HFF-Myc (cell line): ENCODE measurements at places on chromosomes 1 and 21.

- no peak for DNase-seq
Measured at GRCh38 chr1:196407358-196408051, 200.7 kb downstream of the KCNT2 start.

DNA sequence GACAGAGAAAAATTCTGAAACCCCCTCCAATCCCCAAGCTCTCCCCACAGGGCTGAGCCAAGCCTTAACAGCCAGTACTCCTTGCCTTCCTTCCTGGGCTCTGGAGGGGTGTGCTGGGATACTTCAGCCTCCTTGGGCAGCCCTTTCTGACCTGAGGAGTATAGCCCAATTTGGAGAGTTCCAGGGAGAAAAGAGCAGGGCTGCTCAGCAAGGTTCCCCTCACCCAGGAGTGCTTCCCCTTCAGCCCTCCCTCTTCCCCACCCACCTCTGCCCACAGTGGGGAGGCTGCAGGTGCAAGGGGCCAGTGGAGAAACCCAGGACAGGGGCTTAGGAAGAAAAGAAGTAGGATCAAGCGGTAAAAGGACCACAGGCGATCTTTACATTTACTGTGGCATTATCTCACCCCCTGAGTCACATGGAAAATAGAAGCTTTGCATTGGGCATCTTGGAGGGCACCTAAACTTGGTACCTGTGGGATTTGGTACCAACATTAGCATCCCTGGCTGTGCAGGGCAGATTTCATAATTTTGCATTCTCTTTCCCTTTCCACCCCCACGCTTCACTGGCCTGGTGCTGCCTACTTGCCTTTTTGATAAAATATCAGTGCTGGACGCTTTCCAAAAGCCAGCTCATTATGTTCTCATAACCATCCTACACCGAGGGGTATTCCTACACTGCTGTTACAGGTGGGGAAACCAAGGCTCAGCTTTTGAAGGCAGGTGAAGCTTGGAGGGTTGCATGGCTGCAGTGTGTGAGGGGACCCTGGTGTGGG lies 2.8 kb upstream of the ADORA1 start:
- DNase-seq = no peak

DNA sequence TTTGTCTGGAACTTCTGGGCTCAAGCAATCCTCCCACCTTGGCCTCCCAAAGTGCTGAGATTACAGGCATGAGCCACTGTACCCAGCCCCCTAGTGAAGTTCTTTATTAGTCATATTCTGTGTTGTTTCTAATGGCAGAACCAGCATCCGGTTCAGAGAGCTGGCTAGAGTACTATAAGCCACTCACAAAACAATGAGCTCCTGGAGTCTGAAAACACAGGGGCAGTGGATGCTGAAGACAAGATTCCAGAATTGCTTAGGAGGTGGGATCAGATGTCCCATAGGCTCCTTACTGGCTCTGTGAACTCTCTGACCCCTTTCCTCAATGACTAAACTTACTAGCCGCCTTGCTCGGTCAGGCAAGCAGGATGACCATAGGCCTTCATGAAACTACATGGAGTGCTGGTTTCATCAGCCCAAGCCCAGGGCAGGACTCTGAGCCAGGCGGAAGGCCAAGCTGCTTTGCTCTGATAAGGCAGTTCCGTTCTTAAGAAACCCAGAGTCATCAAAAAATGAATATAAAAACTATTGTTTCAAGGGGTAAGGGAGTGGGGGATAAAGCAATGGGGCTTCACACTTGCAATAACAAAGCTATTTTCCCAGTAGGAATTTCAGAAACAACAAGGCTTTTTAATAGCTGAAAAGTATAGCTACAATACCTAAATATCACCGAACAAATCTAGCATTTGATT lies 8.1 kb downstream of the MTHFR start:
- DNase-seq = no peak

DNA sequence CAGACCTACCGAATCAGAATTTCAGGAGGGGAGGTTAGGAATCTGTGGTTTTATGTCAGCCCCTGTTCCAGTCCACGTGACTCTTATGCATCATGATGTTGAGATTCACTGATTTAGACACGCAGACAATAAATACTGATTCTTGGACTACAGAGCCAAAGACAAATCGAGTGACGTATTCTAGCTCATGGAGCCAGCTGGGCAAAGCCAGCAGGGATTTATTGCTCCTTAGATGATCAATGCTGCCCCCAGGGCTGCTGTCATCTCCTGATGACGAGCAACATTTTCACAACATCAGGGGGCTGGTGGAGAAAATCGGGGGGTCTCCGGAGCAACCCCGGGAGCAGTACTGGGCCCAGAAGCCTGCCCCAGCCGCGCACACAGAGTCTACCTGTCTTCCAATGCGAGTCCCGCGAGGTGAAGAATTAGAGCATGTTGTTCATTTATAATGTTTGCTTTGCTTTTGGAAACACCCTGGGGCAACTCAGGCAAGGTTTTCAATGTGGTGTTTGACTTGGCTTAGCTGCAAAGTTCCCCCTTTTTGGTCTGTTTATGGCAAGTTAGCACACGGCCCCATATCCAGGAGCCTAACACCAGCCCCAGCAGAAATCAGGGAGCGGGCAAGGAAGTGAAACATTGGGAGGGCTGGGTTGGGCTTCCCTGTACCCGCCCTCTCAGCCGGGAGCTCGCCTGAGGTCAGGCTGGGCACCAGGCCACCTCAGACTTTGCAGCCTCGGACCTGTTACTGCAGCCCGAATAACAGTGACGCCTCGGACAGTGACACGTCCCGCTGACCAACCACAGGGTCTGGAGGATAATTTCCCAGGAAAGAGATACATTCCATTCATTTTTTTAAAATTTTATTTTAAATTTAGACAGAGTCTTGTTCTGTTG lies 19.9 kb upstream of the CLDN14 start:
- DNase-seq = no peak

- no peak for DNase-seq
Measured at GRCh38 chr1:109932679-109933078, 22.0 kb downstream of the CSF1 start.

GRCh38 chr21:41707231-41707959 lies 59.5 kb downstream of the RIPK4 start:
- DNase-seq = no peak

DNA sequence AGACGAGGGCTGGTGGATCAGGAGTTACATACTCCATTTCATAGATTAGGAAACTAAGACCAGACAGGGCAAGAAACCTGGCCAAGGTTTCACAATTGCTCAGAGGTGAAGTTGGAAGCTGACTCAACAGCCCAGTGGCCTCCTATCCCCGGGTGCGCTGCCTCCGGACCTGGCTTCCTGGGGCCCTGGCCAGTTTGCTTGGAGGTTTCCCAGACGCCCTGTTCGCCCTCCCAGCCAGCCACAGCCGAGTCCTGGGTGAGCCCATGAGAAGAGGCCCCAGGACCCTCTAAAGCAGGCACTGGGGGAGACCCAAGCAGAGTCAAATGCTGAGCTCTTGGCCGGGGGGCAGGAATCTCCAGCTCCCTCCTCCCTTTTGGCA lies 180.1 kb downstream of the ZBTB18 start:
- no peak for DNase-seq

DNA sequence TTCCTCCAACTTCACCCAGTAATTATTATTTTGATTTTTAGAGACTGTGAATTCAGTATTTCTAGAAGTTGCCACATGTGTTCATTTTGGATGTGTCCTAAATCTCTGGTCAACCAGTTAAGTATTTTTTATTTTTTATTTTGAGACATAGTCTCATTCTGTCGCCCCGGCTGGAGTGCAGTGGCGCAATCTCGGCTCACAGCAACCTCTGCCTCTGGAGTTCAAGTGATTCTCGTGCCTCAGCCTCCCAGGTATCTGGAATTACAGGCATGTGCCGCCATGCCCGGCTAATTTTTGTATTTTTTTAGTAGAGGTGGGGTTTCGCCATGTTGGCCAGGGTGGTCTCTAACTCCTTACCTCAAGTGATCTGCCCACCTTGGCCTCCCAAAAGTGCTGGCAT lies 8.0 kb downstream of the MACF1 start:
- no peak for DNase-seq

- DNase-seq = peak; percentile 5
Measured at GRCh38 chr1:235270625-235271024, 57.4 kb downstream of the ARID4B start.

DNA sequence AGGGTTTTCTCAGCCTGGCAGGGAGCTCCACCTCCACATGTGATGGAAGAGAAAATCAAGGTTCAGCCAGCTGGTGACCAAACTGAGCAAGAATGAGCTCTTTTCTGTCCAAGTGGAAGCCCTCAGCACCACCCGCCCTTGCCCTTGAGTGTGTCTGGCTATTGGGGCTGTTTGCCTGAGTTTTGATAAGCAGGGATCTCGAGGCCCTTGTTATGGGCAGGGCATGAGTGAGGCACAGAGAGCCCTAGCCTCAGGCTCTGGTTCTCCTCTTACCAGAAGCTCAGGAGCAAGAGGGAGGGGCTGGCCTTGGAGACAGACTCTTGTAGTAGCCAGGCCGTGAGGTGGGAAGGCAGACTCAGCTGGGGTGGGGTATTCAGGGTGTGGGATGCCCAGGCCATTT lies 37.5 kb upstream of the ARF1 start:
- no peak for DNase-seq

DNA sequence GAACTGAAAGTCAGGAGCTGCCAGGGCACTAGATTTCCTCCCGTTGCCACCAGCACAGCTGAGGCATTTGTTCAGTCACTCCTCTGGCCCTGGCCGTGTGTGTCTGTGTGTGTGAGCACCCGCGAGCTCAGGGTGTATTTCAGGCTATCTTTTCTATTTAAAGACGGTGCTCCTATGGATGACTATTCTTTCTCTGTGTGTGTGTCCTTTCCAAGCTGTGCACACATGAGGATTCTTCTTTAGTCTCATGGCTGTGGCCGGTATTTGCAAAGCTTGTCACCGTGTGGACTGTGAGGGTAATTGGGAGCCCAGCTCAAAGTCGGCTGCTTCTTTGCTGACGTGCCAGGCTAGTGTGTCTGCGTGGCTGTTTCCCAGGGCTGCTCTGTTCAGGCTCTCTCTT lies 3.0 kb upstream of the KCND3 start:
- no peak for DNase-seq

DNA sequence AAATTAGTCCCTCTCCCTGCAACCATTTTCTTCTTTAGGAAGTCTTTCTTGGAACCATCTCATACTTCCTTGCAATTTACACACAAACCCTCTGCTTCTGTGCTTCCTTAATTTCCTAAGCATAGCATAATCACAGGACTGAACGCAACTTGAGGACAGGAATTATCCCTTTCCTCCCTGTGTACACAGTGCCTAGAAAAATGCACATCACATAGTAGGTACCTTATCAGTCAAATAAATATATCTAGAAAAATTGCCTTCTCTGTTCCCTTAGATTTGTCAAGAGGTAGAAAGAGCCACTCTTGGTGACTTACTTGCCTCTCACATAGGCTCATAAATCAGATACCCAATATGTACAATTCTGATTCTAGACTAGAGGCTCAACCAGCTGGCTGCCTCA lies 4.9 kb downstream of the ASPM start:
- DNase-seq = no peak

DNA sequence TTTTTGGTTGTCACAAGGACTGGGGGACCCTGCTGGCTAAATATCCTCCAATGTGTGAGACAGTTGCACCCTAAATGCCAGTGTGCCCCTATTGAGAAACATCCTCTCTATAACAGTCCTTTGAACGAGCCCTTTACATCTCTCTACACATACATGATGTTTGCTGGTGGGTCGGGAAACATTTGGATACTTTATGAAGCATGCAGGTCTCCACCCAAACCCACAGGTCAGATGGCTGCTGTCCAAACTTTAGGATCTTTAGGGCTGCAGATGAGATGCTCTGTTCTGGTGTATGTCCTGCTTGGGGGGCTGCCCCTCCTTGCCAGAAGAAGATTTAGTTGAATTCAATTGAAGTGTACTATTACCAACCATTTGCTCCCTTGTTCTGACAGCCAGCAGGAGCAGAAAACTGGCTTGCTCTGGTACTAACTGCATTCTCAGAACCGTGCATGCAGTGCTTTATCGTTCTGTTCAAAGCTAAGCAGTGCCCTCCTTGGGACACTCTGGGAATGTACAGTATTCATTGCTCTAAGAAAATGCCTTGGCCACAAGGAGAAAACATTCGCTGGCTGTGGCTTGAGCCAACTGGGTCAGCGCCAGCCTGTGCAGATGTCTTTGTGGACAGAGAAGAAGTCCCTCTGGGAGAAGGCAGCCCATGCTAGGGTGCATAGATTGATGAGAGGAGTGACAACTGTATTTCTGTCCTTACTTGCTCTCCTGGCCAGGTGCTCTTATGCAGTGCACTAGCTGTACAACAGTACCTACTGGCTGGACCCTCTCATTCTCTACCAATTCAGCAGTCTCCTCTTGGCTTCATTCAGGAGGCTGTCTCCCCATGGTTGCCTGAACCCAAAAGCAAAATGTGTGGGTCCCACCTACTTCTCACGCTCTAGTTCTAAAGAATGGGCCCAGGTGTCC lies 61.4 kb upstream of the DIRAS3 start:
- peak; percentile 90 for DNase-seq

DNA sequence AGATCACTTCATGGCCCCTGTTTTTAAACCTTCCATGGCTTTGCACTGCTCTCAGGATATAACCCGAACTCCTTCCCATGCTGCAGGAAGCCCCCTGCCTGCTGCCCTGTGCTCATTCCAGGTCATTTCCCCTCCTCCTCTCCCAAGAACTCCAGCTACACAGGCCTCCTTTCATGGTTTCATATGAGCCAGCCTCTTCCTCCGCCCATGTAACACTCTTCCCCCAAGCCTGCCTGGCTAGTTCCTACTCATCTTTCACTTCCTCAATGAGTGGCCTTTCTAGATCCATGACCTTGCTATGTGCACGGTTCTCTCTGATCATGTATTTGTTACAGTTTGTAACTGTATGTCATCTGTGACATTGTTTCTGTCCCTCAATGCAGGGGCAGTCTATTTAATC lies 3.1 kb upstream of the NCF2 start:
- DNase-seq = no peak

GRCh38 chr1:201515062-201515750 lies 8.3 kb upstream of the CSRP1 start:
- DNase-seq = no peak

- DNase-seq = no peak
Measured at GRCh38 chr1:172398193-172398592, 22.3 kb upstream of the C1orf105 start.

GRCh38 chr1:29851691-29852090 lies 615.4 kb downstream of the PTPRU start:
- DNase-seq = no peak

DNA sequence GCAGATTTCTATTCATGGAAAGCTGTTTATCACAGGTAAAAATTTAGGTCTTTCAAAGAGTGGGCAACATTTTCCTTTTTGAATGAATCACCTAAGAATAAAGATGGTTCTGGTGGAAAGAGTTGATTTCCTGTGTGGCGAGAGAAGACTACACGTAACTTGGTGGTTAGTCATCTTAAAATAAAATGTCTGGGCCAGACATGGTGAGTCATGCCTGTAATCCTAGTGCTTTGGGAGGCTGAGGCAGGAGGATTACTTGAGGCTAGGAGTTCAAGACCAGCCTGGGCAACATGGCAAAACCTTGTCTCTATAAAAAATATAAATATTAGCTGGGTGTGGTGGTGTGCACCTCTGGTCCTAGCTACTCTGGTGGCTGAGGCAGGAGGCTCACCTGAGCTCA lies 65.7 kb downstream of the DISP1 start:
- no peak for DNase-seq
